Ascending aorta (tissue), 2 donors: ENCODE measurements at places on chromosomes 2 and 18. TPM values are rescaled to one million over a fixed set of nuclear protein-coding genes. Genes with fewer than 3 reads are reported as not detected.

DNA sequence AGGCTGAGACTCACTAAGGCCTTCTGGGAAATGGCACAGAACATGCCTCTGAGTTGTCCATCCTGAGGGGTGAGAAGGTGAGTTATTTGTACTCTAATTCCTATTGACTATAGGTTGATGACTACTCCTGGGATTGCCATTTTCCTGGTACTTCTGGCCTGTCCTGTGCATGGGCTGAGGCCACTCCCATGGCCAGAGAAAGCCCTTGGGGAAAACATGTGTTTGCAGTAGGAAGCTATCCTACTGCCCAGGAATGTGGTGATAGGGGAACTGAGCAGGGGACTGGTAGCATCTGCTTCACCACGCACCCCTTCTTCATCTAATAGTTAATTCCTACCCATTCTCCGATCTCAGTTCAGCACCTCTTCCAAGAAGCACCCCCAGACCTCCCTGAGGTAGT, 62.6 kb upstream of the MEX3C start:
- no peaks in the 10 kb centered on the region for H3K36me3 ChIP-seq
- H3K27me3 ChIP-seq, result no peaks in the 10 kb centered on the region
- no peak overlapping the region for H3K4me3 ChIP-seq

The SERPINB4 gene
- not detected for total RNA-seq

DNA sequence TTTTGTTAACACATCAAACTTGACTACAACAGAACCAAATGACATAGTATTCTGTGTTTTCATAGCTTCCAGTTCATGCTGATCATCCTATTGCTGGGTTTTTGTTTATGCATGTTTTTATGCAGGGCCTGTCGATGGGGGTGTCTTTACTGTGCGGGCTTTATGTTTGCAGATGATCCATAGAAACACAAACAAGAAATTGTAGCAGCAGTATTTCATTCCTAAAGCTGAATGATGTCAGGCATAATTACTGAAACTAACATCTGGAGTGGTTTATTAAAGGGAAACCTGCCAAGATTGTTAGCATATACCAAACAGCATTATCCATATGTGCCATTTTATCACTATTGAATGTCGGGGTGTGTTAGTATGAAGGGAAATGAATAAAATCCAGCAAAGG, 129.7 kb downstream of the PTPRM start:
- H3K27me3 ChIP-seq, result no peaks in the 10 kb centered on the region
- no peaks in the 10 kb centered on the region for H3K36me3 ChIP-seq
- no peak overlapping the region for H3K27ac ChIP-seq
- DNase-seq, result no peak

DNA sequence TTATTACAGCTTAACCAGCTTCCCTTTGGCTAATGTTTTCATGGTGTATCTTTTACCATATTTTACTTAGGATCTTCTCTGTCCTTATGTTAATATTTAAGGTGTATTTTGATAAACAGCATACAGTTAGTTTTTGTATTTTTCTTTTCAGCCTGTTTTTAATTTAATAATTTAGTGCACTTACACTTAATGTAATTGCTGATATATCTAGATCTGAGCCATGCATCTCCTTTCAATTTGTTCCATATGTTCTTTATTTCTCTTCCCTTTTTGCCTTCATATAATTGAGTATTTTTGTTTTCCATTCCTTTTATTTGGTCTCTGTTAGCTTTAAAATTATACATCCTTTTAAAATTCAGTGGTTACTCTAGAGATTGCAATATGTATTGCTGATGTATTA, 78.8 kb downstream of the SMC6 start:
- H3K27me3 ChIP-seq, result no peaks in the 10 kb centered on the region
- no peak overlapping the region for H3K27ac ChIP-seq
- no peaks in the 10 kb centered on the region for H3K4me1 ChIP-seq

The UNC80 gene
- 0.11 TPM for total RNA-seq

DNA sequence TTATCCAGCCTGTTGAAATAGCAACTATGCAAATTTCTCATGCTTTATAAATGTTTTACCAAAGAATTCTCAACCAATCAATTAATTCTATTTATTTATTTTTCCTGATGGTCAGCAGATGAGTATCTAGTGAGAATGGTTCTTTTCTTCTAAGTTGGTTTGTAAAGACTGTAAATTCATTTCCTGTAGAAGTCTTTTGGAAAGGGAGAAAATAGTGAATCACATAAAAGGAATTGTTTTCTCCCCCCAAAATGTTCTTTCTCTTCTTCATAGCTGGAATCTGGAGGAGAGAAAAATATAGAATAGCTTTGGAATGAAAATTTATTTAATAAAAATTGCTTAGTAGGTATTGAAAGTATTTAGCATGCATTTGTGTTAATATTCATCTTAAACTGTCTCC, 836.1 kb upstream of the ZEB2 start:
- H3K36me3 ChIP-seq, result no peaks in the 10 kb centered on the region
- DNase-seq, result no peak
- no peak overlapping the region for H3K4me3 ChIP-seq
- H3K4me1 ChIP-seq, result no peaks in the 10 kb centered on the region
- H3K27ac ChIP-seq, result no peak overlapping the region
- no peaks in the 10 kb centered on the region for H3K27me3 ChIP-seq

The LIPG gene
- total RNA-seq, result 1.6 TPM

The HOXD12 gene
- total RNA-seq, result not detected

GRCh38 chr2:238389988-238390589, 36.6 kb upstream of the ASB1 start:
- H3K36me3 ChIP-seq, result no peaks in the 10 kb centered on the region
- H3K27me3 ChIP-seq, result no peaks in the 10 kb centered on the region
- peaks cover 16% of the 10 kb centered on the region for H3K4me1 ChIP-seq
- H3K4me3 ChIP-seq, result no peak overlapping the region
- peak overlapping the region; percentile 73 for H3K27ac ChIP-seq

DNA sequence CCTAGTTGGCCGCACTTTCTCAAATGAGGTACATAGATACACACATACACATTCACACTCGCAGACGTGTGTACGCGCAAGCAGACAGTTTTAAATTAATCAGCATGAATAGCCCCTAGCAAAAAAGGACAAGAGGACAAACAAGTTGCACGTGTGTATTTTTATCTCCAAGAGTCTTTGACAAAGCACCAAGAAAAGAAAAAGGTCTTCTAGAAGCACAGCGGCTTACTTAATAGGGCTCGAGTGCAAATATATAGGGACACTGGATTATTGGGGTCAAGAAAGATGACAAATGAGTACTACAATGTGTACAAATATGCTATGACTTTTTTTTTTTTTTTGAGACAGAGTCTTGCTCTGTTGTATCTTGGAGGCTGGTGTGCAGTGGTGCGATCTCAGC, 1.7 kb upstream of the BCL2 start:
- H3K36me3 ChIP-seq, result no peaks in the 10 kb centered on the region
- no peak for DNase-seq
- peak overlapping the region; percentile 68 for H3K4me3 ChIP-seq
- H3K27me3 ChIP-seq, result no peaks in the 10 kb centered on the region
- H3K4me1 ChIP-seq, result peaks cover 3% of the 10 kb centered on the region
- H3K27ac ChIP-seq, result peak overlapping the region; percentile 95

- no peaks in the 10 kb centered on the region for H3K36me3 ChIP-seq
- H3K27me3 ChIP-seq, result no peaks in the 10 kb centered on the region
- no peak overlapping the region for H3K27ac ChIP-seq
- DNase-seq, result no peak
- H3K4me1 ChIP-seq, result no peaks in the 10 kb centered on the region
Observed at GRCh38 chr18:71994273-71994672, 549.9 kb downstream of the CBLN2 start.

DNA sequence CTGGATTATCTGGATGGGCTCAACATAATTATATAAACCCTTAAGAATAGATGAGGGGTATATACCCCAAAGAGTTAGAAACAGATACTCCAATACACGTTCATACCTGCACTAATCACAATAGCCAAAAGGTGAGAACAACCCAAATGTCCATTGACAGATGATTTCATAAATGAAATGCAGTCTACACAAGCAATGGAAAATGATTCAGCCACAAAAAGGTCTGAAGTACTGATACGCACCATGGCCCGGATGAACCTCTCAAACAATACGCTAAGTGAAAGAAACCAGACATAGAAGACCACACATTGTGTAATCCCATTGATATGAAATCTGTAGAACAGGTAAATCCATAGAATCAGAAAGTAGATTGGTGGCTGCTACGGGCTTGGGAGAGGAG, 316.8 kb downstream of the LPIN1 start:
- H3K27ac ChIP-seq, result no peak overlapping the region
- H3K27me3 ChIP-seq, result no peaks in the 10 kb centered on the region
- no peaks in the 10 kb centered on the region for H3K4me1 ChIP-seq
- no peaks in the 10 kb centered on the region for H3K36me3 ChIP-seq

GRCh38 chr2:86584151-86584913, 21.1 kb upstream of the CHMP3 start:
- no peaks in the 10 kb centered on the region for H3K27me3 ChIP-seq
- no peak for DNase-seq

DNA sequence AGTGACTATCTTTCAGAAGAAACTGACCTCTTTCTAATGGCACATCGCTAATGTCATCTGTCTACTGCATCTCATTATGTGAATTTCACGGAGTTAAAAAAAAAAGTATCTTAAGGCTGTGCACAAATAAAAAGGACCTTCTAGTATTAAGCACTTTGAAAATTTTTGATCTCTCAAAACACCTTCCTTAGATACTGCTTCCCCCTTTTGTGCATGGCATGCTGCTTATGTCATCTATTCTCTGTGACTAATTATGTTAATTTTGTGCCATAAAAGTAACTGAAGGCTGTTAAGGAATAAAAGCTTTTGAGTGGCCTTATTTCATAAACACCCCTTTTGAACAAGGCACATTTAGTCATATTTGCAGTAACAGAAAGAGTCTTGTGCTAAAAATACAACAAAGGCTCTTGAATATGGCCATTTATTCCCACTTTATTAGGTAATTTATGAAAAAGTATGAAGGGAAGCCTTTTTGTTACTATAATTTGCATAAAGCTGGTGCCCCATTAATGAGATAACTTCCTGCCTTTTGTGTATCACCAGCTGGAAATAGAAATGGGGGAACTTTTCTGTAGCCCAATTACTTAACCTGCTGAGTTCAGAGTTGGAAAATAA, 1412.0 kb upstream of the ZEB2 start:
- H3K27me3 ChIP-seq, result no peaks in the 10 kb centered on the region
- no peaks in the 10 kb centered on the region for H3K36me3 ChIP-seq
- H3K4me1 ChIP-seq, result no peaks in the 10 kb centered on the region
- DNase-seq, result no peak

DNA sequence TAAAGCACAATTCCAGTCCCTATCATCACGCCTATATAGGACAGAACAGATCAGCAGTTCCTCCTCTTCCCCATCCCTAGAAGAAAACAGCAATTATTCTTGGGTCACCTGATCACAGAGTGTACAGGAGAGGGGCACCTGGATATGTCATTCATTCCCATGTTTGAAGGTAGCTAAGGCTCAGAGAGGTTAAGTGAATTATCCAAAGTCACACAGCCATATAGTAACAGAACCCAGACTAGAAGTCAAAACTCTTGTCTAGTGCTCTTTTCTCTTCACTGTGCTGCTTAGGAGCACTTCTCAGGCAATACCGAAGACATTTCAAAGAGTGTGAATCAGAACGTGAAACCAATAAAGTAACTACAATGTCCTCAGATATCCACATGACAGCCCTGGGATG, 93.0 kb upstream of the ATL2 start:
- no peak for DNase-seq
- H3K36me3 ChIP-seq, result no peaks in the 10 kb centered on the region
- no peaks in the 10 kb centered on the region for H3K27me3 ChIP-seq
- H3K27ac ChIP-seq, result no peak overlapping the region
- no peak overlapping the region for H3K4me3 ChIP-seq

GRCh38 chr2:211387734-211388133, 831.3 kb downstream of the CPS1 start:
- no peak overlapping the region for H3K4me3 ChIP-seq
- H3K27ac ChIP-seq, result no peak overlapping the region
- no peaks in the 10 kb centered on the region for H3K27me3 ChIP-seq
- no peak for DNase-seq
- no peaks in the 10 kb centered on the region for H3K4me1 ChIP-seq
